ENCODE measurements at places on chromosomes 6 and 20. TPM values are rescaled to one million over a fixed set of nuclear protein-coding genes. Genes with fewer than 3 reads are reported as not detected.

DNA sequence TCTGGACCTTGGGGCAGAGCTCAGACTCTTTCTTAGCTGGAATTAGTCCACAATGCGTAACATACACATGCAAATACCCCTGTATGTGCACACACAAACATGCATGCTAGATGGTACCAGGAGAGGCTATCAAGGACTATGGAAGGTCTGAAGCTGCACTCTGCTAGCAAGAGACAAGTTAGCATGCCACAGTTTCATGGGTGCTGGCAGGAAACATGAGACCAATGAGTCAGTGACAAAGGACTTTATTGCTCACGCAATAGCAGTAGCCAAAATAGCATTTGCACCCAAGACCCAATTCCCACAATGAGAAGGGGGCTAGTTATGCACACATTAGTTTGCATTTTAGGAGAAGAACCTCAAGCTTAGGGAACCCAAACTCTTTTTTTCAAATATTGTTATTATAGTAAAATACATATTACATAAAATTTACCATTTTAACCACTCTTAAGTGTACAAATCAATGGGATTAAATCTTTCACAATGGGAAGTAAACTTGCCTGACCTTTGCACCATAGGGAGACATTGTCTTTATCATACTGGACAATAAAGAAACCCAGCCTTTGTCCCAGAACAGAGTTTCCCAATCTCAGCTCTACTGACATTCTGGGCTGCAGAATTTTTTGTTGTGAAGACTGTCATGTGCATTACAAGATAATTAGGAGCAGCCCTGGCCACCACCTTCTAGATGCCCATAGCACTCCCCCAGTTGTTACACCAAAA is 69.1 kb downstream of the NRSN1 start:
- DNase-seq: no peak

GRCh38 chr20:32484225-32484957 is 100.7 kb downstream of the NOL4L start:
- peak; percentile 92 for DNase-seq

DNA sequence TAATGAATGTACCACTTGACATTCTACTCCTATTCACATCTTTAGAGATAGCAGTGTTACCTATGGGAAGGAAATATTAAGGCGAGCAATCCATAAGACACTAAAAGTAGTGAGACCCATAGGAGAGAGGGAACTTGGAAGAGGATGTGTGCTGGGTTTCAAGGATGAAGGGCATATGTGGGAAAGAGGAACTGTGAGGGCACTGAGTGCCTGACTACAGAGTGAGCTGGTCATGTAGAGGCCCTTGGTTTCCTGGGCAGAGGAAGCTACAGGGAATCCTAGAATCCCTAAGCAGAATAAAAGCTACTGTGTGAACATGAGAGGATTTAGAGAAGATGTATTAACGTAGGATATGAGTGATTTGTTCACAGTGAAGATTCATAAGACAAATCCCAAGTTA is 262.8 kb downstream of the FARS2 start:
- DNase-seq: no peak

Gene PROKR2
- total RNA-seq: not detected

GRCh38 chr6:9173229-9173628 is 737.9 kb upstream of the SLC35B3 start:
- DNase-seq: no peak

Gene SLC24A3
- not detected for total RNA-seq

DNA sequence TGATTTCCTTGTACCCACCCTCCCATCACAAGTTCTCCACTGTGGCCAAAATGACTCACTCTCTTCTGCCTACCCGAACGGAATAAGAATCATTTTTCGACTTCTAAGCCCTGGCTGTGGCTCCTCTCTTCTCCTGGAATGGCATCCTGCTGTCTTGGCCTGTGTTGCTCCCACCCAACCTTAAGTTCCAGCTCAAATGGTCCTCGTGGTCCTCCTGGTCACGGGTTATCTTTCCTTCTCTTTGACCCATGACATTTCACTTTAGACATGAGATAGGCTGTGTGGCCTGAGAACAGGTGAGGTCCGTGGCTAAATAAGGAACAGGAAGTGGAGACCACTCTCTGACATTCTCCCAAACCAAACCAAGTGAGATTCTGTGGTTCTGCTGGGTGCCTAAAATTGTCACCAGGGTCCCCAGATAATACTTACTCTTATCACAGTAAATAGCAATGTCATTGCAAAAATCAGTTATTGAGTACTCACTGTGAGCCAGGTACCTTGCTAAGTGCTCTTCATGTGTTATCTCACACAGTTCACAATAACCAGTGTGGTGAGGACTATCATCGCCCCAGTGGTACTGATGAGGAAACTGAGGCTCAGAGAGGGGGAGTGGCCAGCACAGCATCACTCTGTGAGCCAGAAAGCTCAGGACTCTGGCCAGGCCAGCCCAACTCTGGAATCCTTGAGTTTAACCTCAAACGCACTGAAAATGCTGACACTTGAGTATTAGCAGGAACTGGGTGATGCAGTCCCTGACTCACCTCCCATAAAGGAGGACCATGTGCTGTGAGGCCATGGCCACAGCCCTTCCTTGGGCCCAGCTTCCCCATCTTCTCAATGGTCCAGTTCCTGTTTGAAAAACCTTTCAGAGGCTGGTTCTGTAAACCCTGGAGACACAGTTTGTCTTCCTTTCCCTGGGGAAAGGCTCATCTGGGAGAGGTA is 74.8 kb upstream of the SIRPA start:
- DNase-seq: no peak

GRCh38 chr6:129692467-129692866 is 17.5 kb downstream of the ARHGAP18 start:
- DNase-seq: no peak

Gene CLDN20
- not detected for total RNA-seq

Gene MEP1A
- not detected for total RNA-seq

Gene C6orf52
- 0.97 TPM for total RNA-seq

DNA sequence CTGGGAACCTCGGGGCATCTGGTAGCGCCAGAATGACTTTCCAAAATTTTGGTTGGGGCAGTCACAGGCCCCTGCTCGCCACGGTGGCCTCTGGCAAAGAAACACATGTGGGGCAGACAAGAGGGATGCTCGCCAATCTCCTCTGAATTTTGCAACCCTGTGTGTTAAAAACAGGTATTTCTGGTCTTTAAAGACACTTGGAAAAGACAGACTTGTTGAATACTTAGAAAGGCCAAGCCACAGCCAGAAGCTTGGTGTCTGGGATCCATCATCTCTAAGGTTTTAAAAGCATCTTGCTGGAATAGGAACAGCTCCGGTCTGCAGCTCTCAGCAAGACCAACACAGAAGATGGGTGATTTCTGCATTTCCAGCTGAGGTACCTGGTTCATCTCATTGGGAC is 31.2 kb downstream of the HLA-E start:
- no peak for DNase-seq

GRCh38 chr6:99613409-99613704 is 6.7 kb downstream of the PRDM13 start:
- DNase-seq: no peak

GRCh38 chr20:53146201-53146891 is 174.2 kb downstream of the TSHZ2 start:
- no peak for DNase-seq

All from chondrocyte (in vitro differentiated cells).